D721Med (cell line): ENCODE measurements at places on chromosomes 6 and 20.

DNA sequence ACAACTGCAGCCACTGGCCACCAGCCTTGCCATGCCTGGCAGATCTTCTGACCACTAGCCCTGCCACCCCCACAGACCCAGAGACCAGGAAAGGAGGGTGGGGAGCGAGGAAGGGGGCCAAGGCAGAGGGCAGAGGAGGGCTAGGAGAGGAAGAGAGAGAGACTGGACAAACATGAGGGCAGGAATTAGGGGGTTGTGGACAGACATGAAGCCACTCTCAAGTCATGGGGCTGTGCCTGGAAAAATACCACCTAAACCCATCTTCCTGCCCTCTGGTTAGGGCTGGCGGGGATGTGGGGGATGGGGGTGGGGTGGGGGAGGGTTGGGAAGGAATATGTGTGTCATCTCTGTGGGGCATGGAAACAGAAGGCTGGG, 1.4 kb upstream of the SLC29A1 start:
- no peak for DNase-seq

DNA sequence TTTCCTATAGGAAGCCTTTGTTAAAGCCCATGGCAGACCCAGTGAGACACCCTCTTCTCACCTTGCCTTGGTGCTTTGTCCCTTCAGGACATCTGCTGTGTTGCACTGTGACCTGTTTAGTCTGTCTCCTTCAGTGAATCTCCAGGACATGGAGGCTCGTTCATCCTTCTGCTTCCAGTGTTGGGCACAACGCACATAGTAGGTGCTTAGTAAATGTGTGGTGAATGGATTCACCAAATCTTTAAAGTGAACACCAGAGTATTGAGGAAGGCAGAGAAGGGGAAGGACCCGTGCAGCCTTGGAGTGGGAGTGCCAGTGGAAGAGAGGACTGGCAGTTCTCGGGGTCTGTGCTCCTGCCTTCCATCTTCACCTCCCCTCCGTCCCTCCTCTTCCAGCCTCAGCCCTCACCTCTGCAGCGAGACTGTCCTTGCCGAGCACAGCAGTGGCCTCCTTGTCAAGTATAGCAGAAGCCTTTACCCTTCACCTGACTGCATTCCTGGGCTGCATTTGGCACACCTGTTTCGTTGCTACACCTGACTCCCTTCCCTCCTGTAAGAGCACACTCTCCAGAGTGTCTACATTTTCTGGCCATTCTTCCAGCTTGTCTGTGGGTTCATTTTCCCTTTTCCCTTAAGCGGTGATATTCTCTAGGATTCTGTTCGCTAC, 49.2 kb downstream of the ARID1B start:
- DNase-seq: no peak

DNA sequence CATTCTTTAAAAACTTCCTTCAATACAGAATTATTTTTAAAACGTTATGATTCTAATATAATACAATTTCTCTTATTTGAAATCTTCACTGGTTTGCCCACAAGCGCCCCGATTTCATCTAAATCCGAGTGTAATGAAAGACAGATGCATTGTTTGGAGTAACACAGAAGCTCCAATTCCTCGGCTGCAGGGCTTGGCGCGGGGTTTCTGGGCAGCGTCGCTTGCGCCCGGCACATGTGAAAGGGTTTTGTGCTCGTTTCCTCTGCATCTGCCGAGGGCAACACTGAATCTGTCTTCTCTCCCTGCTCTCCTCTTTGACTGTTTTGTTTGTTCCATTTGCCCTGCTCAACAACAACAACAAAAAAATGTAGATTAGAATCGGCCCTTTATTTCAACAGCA, 248.6 kb upstream of the QKI start:
- DNase-seq: no peak

DNA sequence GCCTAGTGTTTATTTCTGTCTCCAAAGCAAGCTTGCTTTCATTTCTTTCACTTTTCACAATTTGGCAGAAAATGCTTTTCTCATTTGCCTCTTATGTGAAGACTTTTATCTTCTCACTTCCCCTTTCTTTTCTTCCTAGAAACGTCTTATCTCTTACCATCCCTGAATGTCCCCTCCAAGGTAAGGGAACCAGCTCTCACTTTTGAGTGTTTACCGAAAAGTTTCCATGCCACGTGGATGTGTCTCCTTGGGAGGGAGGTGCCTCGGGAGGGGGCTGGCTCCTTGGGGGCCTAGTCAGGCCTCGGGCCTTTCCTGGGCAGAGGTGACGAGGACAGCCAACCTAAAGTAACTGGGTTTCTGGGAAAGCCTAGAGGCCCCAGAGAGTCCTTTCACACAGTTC, 127.4 kb downstream of the CD24 start:
- DNase-seq: no peak

DNA sequence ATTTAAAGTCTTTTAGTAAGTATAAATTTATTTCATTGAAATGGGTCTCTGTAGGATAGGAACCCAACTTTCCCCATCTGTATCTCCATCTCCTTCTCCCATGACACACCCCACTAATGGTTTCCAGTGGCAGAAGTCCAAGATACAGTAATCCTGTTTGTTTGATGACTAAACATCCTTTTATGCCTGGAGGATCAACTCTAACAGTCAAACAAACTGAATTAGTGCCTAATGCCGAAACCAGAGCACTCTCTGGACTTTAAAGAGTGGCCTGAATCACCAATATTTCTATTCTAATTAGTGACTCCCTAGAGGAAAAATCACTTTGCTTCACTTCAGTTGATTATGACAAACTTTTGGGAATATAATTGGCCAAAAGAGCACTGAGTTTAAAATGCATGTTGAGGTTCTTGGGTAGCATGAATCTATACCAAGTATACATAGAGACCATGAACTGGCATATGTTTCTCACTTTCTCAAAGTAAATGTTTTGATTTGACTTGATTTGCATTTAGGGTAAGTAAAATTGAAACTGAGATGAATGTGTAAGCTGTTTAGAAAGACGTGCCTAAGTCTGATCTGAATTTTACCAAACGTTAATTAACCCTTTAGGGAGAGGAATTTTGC, 776.4 kb upstream of the NRSN1 start:
- DNase-seq: no peak

DNA sequence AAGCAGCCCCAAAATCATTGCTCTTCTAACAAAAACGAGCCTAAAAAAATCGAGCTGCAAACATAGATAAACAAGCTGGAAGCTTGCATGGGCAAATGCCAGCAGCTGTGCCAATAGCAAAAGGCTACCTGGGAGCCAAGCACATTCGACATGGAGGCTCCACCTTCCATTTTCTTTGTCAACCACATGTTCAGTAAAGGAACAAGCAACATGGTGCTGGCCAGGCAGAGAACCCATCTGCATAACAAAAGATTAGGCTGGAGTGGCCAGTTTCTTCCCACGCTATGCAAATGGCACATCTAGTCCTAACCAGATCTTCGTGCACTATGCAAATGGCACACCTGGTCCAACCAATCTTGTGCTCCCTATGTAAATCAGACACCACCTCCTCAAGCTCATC, 110.5 kb downstream of the KIF16B start:
- DNase-seq: no peak

DNA sequence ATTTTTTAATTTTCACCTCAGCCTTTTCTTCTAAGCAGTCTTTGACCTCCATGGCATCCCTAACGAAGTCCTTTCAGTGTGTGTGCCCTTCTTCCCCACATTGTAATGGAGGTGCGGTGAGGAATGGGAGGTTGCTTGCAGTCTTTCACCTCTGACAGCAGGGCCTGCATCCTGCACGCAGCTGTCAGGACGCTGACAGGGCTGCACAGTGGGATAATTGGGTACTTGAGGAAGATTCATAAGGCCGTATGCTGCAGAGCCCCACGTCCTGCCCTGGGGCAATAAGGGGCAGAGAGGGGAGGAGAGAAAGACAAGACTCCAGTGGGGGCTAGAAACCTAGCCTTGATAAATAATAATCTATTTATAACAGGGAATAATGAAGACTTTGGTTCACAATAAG, 184.7 kb downstream of the SAMD5 start:
- no peak for DNase-seq

DNA sequence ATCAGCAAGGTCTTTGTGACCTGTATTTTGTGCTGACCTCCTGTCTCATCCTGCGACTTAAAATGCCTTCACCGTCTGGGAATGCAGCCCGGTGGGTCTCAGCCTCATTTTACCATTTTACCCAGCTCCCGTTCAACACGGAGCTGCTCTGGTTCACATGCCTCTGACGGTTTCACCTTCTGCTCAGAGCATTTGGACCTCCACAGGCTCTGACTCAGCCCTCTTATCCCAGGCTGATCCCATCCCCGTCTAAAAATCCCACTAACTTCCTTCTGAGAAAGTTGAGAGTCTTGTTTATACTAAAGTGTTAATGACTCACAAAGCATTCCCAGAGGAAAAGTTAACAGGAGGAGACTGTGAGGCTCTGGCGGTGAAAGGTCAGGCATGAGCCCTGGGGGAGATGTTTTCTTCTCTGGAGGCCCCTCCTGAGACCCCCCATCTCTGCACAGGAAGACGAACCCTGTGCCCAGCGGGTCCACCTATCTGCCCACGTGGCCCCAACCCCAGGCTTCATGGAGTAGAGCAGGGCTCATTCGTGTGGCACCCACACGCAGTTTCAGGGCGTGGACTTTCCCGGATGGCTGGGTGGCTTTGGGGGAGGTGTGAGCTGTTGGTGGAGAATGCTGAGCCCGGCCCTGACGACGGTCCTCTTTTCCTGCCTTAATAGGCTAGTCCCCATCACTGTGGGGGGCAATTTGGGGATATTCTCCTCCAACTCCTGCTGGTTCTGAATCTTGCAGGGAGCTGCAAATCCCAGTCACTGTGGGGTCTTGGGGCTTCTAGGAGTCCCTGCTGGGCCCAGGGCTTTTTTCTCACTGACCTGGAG, 3.3 kb upstream of the BIRC7 start:
- DNase-seq: no peak

GRCh38 chr6:44563397-44563796, 175.9 kb downstream of the CDC5L start:
- DNase-seq: no peak

GRCh38 chr20:11454966-11455799, 462.5 kb upstream of the BTBD3 start:
- DNase-seq: no peak

DNA sequence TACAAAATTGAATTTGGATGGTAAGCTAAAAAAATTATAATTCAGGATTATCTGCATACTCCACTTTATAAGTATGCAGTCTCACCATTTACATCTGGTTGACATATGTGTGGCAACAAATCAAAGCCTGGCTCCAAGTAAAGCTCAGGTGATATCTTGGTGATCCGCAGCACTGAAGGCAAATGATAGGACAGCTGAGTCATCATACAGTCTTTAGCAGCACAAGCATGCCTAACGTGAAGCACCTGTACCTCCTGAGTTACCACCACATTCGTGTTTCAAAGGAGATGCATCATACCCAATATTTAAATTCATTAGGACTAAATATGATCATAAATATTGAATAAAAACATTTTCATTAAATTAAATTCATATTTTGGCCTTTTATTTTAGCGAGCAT, 11.8 kb upstream of the STX11 start:
- DNase-seq: no peak

DNA sequence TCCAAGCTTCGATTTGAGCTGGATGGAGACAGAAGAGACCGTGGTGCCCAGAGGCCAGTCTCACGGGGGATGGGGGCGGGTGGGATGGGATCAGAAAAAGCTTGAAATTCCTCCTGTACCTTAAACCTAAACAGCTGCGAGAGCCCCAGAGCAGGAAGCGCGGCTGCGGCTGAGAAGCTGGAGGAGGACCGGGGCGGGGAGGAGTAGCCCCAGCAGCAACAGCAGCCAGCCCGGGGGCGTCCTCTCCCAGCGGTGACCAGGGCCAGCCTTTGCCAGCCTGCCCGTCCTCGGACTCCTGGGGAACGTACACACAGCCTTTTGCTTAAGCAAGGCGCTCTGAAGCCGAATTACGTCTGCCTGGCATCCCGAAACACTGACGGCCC, 17.4 kb upstream of the PRDM13 start:
- no peak for DNase-seq

GRCh38 chr6:90079560-90080490, 185.6 kb downstream of the GJA10 start:
- DNase-seq: no peak

- DNase-seq: no peak
Observed at GRCh38 chr20:22027423-22027822, 322.0 kb downstream of the PAX1 start.

GRCh38 chr6:4021854-4022695, 56.9 kb downstream of the FAM217A start:
- no peak for DNase-seq

- no peak for DNase-seq
Observed at GRCh38 chr20:32830437-32830836, 10.7 kb downstream of the MAPRE1 start.

- DNase-seq: peak; percentile 93
Observed at GRCh38 chr6:33570806-33571636, 9.1 kb downstream of the BAK1 start.

DNA sequence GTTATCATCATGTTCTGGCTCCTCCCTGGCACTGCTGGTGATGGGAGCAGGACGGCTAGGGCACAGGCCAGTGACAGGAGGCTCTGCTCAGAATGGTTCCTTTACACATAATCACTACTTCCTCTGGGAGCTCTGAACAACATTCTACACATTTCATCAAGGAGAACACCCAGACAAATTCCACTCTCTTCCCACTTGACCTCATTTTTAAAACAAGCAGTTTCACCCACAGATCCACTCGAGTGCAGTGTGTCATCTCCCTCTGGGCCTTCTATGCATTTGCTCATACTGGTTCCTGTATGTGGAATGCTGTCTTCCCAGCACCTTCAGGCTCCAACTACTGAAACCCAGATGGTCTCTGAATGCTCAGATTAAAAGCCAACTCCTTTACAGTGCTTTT, 84.8 kb downstream of the ELOVL5 start:
- no peak for DNase-seq

DNA sequence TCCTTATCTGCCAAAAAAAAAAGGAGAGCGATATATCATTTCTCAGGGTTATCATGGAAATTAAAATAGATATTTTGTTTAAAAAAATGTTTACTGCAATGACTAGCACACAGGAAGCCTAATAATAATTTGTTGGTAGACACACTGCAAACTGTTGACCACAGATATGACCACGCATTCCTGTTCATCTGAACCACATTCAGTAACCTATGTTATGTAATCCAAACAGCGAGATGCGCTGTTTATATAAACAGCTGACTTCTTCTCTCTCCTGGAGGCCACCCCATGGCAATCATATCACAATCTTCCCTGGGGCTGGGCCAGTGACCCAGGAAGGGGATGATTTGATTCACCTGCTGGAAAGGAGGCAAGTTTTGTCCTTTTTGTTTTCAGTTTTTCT, 129.3 kb upstream of the UST start:
- DNase-seq: no peak

GRCh38 chr6:106446287-106446885, 85.9 kb downstream of the CRYBG1 start:
- no peak for DNase-seq

DNA sequence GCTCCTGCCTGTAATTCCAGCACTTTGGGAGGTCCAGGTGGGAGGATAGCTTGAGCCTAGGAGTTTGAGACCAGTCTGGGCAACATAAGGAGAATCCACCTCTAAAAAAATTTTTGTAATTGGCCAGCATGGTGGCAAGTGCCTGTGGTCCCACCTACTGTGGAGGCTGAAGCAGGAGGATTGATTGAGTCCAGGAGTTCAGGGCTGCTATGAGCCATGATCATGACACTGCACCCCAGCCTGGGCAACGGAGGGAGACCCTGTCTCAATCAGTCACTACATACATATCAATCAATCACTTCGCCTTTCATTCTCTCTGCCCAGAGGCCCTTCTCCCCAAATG, 1.1 kb upstream of the STK38 start:
- DNase-seq: no peak

- DNase-seq: no peak
Observed at GRCh38 chr20:47544852-47545251, 43.2 kb downstream of the NCOA3 start.

GRCh38 chr6:150266963-150267685, 101.7 kb upstream of the IYD start:
- no peak for DNase-seq

- DNase-seq: no peak
Observed at GRCh38 chr6:22214314-22214713, 82.5 kb downstream of the PRL start.
